ENCODE measurements at places on chromosomes 2 and 18.
A peak's percentile ranks its signal among the peaks of the same experiment; 100 is the strongest.

DNA sequence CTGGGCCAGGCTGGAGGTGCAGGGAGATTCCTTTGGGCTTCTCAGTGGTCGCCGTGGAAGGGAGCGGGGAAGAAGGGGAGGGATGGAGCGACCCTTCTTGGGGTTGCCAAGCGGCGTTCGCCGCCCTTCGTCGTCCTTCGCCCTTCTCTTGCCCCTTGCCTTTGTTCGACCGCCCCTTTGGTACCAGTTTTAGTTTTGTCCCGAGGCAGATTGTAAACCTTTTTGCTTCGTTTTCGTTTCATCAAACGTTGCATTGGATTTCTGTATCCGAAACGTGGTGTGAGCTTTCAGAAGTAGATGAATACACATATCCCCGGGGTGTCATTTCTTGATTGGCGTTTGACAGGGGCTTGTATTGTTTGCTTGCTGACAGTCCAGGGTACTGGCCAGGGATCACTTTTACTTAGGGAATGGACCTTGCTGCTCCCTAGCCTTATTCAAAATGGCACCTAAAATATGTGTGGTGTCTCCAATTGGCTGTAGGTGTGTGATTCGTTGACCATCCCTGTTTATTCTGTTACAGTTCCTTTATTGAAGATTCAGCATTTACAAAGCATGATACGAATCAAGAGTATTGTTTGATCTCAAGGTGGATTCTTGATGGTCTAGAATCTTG is 788 bp downstream of the USP14 start:
- DNase-seq = peak; percentile 3

GRCh38 chr2:239169311-239170048 is 231.3 kb downstream of the HDAC4 start:
- no peak for DNase-seq

GRCh38 chr2:133768256-133768655 is 200.0 kb upstream of the NCKAP5 start:
- DNase-seq = no peak

DNA sequence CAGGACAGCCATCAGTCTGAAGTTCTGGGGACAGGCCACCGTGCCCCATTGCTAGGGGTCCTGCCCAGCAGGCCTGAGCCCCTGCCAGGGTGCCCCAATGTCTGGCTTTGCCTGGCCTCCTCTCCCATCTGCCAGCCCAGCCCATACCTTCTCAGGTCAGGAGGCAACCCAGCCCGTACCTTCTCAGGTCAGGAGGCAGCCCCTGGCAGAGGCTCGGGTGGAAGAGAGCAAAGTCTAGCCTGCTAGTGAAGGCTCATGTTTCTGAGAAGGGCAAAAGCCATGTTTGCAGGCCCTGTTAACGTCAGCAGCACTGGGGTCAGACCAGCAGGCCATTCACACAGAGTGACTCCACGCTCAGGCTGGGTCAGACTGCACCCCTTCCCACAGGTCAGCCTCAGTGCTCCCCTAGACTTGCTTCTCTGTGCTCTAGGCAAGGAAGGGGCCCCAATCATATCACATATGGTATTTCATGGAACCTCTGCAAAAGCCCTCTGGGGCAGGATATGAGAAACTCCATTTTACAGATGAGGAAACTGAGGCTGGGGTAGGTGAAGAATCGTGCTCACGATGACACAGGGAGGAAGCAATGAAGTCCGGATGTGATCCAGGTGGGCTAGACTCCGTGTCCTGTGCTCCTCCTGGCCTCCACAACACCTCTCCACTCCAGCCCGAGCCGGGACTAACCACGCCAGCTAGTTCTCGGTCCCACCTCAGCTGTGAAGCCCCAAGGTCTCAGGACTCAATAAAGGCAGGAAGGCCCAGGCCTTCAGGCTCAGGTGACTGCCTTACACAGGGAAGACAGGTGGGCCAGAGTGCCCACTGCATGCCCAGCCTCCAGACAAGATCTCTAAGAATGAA is 9.5 kb downstream of the SDC1 start:
- no peak for DNase-seq

DNA sequence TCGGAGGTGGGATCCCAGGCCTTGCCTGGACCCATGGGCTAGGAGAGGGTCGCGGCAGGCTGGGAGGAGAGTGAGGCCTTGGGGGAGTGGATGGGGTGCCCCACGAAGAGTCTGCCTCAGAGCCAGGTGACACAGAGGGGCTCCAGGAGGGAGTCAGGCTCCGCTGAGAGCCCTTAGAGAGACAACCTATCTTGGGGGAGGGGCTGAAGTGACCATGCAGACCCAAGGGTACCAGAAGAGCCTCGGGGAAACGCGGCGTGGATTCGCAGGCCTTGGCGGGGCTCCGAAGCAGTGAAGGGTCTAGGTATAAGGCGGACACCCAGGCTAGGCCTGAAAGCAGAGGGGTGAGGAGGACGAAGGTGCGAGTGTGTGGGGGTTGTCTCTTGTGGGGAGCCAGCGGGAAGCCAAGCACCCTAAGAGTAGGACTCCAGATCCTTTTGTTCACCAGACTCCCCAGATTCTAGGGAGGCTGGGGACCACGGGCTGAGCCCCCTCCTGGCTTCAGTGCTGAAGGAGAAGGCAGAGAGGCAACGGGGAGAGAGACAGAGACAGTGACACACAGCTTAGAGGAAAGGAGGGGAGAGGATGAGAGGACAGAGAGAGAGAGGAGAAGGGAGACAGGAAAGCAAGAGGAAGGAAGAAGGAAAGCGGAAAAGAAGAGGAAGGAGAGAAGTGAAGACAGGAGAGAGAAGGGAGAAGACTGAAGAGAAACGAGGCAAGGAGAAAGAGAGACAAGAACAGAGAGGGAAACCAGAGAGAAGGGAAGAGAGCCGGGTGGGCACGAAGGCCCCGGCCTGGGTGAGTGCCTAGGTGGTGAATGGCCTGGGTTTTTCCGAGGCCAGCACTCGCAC is 1.1 kb upstream of the HOXD11 start:
- no peak for DNase-seq

- DNase-seq = no peak
Observed at GRCh38 chr18:58694720-58695468, 23.6 kb downstream of the MALT1 start.

DNA sequence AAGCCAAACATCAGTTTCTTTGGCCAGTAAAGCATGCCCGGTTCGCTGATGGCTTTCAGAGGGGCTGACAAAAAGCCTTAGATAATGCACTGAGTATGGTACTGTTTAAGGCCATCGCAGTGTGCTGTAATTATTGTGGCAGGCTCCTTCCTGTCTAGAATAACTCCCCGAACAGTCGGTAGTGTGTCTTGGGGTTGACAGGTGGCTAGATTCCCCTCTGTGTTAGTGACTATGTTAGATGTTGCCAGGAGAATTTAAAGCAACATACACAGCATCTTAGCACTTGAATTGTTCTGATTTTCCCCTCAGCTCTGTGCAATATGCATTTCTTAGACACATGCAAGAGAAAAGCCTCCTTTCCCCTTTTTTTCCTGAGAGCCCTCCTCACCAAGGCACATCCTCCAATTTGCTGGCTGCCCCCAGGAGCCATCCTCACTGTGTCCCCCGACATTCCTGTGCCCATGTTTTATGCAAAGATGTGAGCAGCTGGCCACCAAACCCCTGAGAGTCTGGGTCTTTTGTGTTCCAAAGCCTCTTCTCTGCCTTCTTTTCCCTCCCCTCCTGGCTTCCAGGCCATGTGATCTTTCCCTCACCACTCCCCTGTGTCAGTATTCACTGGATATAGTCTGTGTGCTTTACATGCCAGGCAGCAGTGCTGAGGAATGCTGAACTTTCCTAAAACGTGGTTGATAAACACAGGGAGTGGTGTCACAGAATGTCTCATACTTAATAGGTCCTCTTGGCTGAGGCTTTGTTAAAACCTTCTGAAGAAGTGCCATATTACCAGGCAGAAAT is 331.5 kb downstream of the HRH4 start:
- DNase-seq = no peak

DNA sequence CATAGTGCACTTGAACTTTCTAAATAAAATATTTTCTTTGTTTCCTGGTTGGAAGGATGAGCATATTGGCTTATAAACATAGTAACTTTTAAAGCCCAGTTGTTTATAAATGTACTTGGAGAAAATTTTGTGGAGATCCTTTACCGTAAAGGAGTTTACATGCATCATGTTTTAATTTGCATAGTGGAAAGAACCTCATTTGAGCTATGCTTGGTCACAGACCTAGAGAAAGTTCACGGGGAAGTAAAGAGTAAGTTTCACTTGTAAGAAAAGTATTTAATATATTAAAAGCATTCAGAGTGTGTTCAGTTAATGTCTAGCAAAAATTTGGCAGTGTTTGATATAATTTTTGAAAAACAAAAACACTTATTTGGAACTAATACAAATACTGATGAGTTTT is 45.3 kb downstream of the PIKFYVE start:
- DNase-seq = no peak

DNA sequence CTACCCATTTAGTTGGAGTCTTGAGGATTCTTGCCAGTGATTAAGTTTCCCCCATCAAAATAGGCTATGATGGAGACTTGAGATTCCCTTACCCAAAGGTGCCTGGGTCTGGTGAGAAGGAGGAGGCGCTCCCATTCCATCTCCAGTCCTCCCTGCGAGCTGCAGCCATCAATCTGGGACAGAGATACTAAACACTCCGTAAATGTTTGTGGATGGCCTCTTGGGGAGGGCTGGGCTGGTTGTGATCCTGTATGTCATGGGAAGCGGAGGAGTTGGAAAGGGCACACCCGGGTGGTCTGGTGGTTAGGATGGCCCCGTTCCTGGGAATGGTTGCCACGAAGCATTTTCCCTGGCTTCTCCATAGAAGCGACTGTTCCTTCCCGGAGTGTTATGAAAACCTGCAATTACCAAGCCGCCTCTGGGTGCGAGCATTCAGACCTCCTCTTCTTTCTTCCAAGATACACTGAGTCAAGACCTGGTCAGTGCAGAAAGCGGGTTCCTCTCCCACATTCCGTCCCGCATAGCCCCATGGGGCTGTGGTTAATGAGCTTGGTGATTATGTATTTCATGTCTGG is 196.9 kb downstream of the CTIF start:
- DNase-seq = no peak

DNA sequence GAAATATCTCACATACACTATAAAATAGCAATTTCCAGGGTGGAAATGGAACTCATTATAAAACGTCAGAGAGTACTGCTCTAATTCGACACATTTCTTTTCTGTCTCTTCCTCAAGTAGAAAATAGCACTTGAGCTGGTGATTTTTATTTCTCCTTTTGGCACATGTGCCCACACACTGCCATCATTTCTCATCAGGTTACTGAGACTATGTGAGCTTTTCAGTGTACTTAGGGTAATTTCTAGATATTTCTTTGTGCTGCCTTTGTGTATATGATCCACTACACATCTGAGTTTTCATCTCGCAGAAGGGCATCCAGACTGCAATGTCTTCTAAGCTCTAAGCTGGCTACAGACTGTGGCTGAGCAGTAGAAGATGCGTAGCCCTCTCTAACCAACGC is 62.1 kb upstream of the PGAP1 start:
- no peak for DNase-seq

DNA sequence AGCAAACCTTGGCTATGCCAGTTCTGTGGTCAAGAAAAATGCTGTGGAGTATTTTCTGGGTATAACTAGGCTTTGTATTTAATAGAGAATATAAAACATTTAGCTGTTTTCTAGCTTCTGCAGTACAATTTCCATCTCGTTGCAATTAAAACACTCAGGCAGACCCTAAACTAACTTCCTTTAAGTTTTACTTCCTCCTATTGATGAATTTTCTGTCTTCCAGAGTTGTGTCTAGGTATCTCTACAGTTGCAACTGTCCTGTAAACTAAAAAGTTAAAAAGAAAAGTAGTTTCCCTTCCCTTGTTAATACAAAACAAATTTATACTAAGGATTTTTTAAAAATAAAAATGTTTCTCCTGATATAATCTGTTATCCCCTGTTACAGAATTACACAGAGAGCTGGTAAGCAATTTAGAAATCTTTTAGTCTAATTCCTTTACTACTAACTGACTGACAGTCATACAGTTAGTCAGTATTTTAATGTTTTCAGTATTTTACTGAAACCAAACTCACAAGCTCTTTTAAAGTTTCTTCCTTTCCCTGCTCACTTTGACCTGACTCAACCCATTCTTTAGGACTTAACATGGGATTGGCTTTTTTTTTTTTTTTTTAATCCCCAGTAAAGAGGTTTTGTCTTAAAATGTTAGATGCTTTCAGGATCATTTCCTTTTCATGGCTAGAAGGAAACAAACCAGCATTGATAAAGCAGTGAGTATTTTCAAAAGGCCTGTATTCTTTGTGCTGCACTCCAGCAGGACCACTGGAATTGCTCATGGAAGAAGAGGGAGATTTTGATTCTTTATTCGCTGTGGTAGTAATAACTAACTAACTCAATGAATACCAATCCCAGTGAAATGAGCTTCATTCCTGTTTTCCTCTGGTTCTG is 22.9 kb downstream of the ITGAV start:
- DNase-seq = no peak

DNA sequence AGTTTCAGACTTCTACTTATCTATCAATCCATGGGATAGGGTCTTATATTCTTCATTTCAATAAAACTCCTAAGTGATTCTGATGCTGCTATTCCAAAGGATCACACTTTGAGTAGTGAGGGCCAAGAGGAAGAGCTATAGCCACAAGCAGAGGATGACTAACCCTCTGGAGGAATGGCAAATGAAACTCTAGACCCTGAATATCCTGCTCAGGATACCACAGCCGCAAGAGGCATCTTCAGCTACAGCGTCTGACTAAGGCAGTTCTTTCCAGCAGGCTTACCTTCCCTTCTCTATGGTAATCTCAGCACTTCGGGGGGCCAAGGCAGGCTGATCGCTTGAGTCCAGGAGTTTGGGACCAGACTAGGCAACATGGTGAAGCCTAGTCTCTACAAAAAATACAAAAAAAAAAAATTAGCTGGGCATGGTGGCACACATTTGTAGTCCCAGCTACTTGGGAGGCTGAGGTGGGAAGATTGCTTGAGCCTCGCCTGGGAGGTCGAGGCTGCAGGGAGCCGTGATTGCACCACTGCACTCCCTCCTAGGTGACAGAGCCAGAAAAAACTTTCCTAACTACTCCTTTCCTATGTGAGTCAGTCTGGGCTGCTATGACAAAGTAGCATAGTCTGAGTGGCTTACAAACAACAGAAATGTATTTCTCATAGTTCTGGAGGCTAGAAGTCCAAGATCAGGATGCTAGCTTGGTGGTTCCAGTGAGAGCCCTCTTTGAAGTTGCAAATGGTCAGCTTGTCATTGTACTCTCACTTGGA is 371.9 kb downstream of the IRS1 start:
- DNase-seq = no peak

- DNase-seq = no peak
Observed at GRCh38 chr18:63062246-63062645, 257.3 kb downstream of the BCL2 start.

DNA sequence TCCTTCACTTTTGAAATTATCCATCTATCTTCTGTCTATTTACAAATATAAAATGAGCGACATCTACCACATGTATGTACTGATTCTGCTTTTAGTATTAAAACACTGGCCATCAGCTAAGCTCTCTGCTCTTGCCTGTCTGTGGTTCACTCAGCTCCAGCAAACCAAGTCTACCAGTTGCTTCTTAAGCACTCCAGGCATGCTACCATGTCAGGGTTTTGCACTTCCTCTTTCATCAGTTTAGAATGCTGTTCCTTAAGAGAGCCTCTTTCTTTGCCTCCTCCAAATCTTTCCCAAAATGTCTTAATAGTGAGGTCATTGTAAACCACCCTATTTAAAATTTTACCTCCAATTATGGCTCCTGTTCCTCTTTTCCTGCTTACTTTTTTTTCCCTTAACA is 59.5 kb downstream of the SCN3A start:
- DNase-seq = no peak

- DNase-seq = no peak
Observed at GRCh38 chr2:113179446-113180045, 5.8 kb downstream of the PSD4 start.

GRCh38 chr18:27967913-27968824 is 208.8 kb downstream of the CDH2 start:
- no peak for DNase-seq

GRCh38 chr18:32730068-32730467 is 42.8 kb downstream of the KLHL14 start:
- no peak for DNase-seq
